ENCODE measurements at places on chromosomes 6 and 20.

DNA sequence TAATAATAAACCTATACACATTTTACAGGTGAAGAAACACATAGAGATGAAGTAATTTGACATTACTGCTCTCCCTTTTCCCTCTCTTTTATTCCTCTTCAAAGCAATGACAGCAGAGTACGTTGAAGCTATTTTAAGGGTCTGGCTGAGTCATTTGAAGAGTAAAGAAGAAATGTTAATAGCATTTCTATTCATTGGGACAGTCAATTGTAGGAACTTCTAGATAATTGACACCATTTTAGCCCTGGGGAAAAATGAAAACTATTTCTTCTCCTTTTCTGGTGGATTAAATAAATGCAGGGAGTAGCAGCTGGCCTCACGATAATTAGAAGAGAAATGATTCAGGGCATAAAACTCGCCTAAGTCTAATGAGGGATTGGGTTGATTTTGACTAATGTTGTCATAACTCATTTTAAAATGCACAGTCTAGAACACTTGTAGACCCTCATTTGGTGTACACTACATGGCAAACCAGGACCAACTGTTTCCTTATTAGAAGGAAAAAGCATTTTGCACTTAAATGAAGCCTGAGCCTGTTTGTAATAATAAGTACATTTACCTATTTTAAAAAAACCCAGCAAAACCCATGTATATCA, 48.1 kb downstream of the RIPOR2 start:
- H3K27ac ChIP-seq: no peak overlapping the region
- H3K36me3 ChIP-seq: no peaks in the 10 kb centered on the region

- H3K4me3 ChIP-seq: no peak overlapping the region
- no peaks in the 10 kb centered on the region for H3K4me1 ChIP-seq
- H3K36me3 ChIP-seq: no peaks in the 10 kb centered on the region
Measured at GRCh38 chr20:57309544-57310115, 20.0 kb upstream of the SPO11 start.

DNA sequence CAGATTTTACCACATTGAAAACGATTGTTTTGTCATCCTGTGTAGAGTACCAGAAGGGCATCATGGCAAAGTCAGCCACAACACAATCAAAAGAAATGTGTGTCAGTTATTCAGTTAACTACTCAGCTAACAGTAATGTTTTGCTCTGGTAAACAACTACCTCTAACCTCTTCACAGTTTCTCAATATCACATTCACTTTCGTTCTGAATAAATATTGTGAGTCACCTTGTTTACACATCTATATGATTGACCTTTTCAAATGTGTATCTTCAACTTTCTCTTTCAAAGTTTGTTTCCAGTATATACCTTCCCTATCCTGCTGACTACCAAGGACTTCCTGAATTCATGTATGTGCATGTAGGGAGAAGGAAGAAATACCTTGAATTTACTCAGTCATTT, 216.6 kb upstream of the UFL1 start:
- no peak overlapping the region for H3K4me3 ChIP-seq

DNA sequence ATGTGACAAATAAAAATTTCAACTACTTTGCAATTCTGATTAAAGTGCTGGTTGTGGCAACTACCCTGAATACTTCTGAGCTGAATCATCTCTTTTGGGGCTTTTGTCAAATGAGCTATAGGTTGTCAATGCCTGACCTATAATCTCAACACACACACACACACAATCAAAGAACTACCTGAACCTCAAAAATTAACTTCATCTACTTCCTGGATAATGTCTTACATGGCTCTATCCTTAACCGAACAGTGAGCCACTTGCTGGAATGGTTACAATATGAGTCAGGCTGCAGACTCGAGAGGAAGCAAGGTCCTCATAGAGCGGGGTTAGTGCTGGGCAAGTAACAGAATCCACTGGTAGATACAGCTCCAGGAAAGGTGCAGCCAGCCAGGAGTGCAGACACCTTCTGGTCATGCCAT, 70.6 kb upstream of the DST start:
- no peak overlapping the region for H3K4me3 ChIP-seq
- peak; percentile 73 for DNase-seq
- H3K4me1 ChIP-seq: peaks cover 22% of the 10 kb centered on the region
- H3K27ac ChIP-seq: peak overlapping the region; percentile 86
- no peaks in the 10 kb centered on the region for H3K27me3 ChIP-seq

DNA sequence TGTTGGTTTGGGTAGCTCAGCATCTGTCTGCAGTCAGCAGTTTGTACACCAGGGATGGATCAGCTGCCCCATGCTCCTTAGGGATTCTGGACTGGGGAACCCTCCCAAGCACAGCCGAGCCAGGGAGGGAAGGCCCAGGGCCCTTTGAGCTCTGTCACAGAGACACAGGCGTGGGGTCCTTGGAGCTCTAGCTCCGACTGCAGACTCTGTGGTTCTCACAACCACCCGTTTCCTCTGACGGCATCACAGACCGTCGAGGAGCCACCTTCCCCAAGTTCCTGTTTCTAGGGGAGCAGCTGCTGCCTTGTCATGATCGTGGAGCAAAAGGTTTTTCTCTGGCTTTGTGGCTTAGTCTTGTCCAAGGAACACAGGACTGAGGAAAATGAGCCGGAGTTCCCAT, at the start of gene SLA2:
TSS of gene SLA2 (minus strand) at position 199 of the 400 bp plus-strand sequence. CDS start 4,861 bp downstream, outside the sequence.
- DNase-seq: peak; percentile 30
- H3K36me3 ChIP-seq: no peaks in the 10 kb centered on the region
- no peaks in the 10 kb centered on the region for H3K4me1 ChIP-seq
- no peak within 1 kb of the TSS for H3K4me3 ChIP-seq
- no peak within 1 kb of the TSS for H3K27ac ChIP-seq
- no peaks in the 10 kb centered on the region for H3K27me3 ChIP-seq

- peaks cover 10% of the 10 kb centered on the region for H3K4me1 ChIP-seq
- no peaks in the 10 kb centered on the region for H3K36me3 ChIP-seq
- DNase-seq: no peak
- no peak overlapping the region for H3K27ac ChIP-seq
Measured at GRCh38 chr6:69868252-69868804, 2.0 kb downstream of the COL19A1 start.

- no peaks in the 10 kb centered on the region for H3K4me1 ChIP-seq
- H3K27me3 ChIP-seq: no peaks in the 10 kb centered on the region
- no peak overlapping the region for H3K27ac ChIP-seq
- H3K4me3 ChIP-seq: no peak overlapping the region
- DNase-seq: no peak
- peaks cover 8% of the 10 kb centered on the region for H3K36me3 ChIP-seq
Measured at GRCh38 chr20:32397567-32398084, 39.5 kb downstream of the ASXL1 start.

- no peaks in the 10 kb centered on the region for H3K36me3 ChIP-seq
- no peak overlapping the region for H3K27ac ChIP-seq
- no peak overlapping the region for H3K4me3 ChIP-seq
- no peaks in the 10 kb centered on the region for H3K27me3 ChIP-seq
- H3K4me1 ChIP-seq: no peaks in the 10 kb centered on the region
- DNase-seq: no peak
Measured at GRCh38 chr6:44474190-44474631, 86.7 kb downstream of the CDC5L start.

DNA sequence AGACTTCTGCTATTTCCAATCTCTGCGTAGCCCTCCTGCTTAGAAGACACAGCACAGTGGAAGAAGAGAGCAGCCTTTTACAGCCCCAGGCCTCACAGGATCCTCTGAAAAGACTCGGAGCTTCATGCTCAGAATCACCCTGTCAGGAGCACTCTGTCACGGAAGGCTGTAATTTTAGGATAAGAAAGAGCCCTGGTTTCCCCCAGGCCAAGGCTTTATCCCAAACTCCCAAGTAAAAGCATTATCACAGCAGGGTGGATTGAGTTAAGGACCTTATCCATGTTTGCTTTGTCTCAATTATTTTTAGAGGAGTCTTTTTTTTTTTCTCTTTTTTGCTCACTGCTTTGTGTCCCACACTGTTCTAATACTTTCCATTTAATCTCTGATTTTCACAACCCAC, 39.2 kb downstream of the ANKS1A start:
- H3K27ac ChIP-seq: no peak overlapping the region
- no peaks in the 10 kb centered on the region for H3K36me3 ChIP-seq
- no peaks in the 10 kb centered on the region for H3K27me3 ChIP-seq
- DNase-seq: no peak
- no peak overlapping the region for H3K4me3 ChIP-seq

GRCh38 chr6:28333599-28334018, 2.3 kb downstream of the ZSCAN31 start:
- H3K27ac ChIP-seq: no peak overlapping the region
- no peaks in the 10 kb centered on the region for H3K36me3 ChIP-seq
- no peaks in the 10 kb centered on the region for H3K27me3 ChIP-seq
- peaks cover 9% of the 10 kb centered on the region for H3K4me1 ChIP-seq
- H3K4me3 ChIP-seq: no peak overlapping the region

DNA sequence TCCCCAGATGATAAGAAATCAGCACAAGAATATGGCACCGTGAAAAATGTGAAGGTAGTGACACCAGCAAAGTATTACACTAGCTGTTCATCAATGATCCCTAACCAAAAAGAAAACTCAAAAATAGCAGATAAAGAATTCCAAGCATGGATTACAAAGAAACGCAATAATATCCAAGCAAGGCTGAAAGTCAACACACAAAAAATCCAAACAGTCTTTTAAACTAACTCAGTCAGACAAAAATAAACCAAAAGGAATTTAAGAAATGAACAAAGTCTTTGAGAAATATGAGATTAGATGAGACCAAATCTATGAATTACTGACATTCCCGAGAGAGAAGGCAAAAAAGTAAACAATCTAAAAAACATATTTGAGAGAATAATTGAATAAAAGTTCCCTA, 976.1 kb upstream of the MAP3K7 start:
- H3K36me3 ChIP-seq: no peaks in the 10 kb centered on the region
- DNase-seq: no peak
- H3K4me3 ChIP-seq: no peak overlapping the region
- H3K27ac ChIP-seq: no peak overlapping the region

DNA sequence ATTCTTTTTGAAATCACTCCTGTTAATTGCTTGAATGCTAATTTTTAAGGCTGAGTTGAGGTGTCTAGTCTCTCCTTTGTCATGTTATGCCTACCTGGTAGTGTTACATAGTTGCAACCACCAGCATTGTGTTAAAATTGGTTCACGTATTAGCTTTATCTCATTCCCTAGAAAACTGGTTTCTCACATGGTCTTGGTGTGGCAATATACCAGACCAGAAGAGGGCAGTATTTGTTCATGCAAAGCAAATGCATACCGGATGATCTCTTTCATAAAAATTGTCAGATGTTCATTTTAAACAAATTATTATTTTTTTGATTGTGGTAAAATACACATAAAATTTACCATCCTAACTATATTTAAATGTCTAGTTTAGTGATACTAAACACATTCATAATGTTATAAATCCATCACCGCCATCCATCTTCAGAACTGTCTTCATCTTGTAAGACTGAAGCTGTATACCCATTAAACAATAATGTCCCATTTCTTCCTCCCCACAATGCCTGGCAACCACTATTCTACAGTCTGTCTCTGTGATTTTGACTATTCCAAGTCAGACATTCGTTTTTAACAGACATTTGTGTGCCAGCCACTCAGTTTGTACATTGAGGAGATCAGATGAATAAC, 92.8 kb downstream of the ATRN start:
- peaks cover 5% of the 10 kb centered on the region for H3K4me1 ChIP-seq
- H3K27me3 ChIP-seq: no peaks in the 10 kb centered on the region
- H3K36me3 ChIP-seq: peaks cover 15% of the 10 kb centered on the region
- no peak overlapping the region for H3K4me3 ChIP-seq
- peak; percentile 48 for DNase-seq

GRCh38 chr6:44162876-44163625, 4.4 kb downstream of the CAPN11 start:
- H3K27ac ChIP-seq: no peak overlapping the region
- no peaks in the 10 kb centered on the region for H3K27me3 ChIP-seq
- peak; percentile 41 for DNase-seq
- no peaks in the 10 kb centered on the region for H3K4me1 ChIP-seq
- H3K36me3 ChIP-seq: no peaks in the 10 kb centered on the region
- H3K4me3 ChIP-seq: no peak overlapping the region

GRCh38 chr6:67916399-67916798, 718.7 kb upstream of the ADGRB3 start:
- H3K4me1 ChIP-seq: no peaks in the 10 kb centered on the region
- no peaks in the 10 kb centered on the region for H3K27me3 ChIP-seq
- no peak overlapping the region for H3K27ac ChIP-seq
- no peak overlapping the region for H3K4me3 ChIP-seq
- H3K36me3 ChIP-seq: no peaks in the 10 kb centered on the region

DNA sequence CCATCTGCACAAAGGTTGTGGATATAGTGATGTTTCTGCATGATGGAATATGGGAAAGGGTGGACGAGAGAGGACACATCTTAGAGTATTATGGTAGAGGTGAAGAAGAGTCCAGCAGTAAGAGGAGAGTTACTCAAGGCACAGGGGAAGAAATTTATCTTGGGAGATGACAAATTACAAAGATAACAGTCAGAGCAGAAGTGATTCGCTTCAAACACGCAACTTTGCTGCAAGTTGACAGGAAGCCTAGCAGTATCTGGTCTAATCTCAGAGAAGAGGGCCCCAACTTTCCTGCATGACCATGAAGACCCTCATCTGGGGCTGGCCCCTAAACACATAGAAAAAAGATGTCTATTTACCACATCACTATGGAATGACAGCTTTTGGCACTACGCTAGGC, 1.2 kb upstream of the CALHM6 start:
- H3K36me3 ChIP-seq: no peaks in the 10 kb centered on the region
- H3K27ac ChIP-seq: no peak overlapping the region
- no peak for DNase-seq

DNA sequence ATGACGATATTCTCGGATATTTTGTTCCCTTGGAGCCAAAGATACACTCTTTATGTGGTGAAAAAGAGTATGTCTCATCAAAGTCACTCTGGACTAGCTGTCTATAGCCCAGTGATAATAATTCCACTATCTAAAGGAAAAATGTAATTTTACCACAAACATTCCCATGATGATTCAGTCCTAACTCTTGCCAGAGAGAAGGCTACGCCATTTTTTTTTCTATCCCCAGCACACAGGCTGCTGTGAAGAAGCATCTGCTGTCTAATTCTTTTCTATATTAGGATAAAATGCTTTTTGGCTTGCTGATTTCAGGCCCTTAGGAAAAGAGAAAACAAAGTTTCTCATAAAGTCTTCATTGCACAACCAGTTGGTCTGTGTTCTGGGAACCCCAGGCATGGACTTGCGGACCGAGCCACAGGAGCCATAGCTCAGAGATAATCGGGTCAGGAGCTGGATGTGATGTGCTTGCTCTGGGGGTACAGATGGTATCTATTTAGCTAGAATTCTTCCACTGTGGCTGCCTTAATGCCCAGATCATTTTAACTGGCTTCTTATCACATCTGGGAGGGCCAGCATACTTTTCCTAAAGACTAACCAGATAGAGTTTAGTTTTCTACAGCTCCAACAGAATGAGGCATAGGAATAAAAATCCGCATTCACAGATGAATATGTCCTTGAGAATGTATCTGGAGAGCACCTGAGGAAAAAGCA, 683.7 kb upstream of the ID4 start:
- H3K4me1 ChIP-seq: no peaks in the 10 kb centered on the region
- no peak for DNase-seq
- H3K27me3 ChIP-seq: no peaks in the 10 kb centered on the region
- no peak overlapping the region for H3K27ac ChIP-seq
- H3K4me3 ChIP-seq: no peak overlapping the region

- DNase-seq: no peak
- H3K4me3 ChIP-seq: no peak overlapping the region
- no peaks in the 10 kb centered on the region for H3K27me3 ChIP-seq
- H3K27ac ChIP-seq: peak overlapping the region; percentile 79
Measured at GRCh38 chr6:143700684-143701348, 23.1 kb downstream of the PHACTR2 start.
